ENCODE measurements at places on chromosomes 1 and 21.

- DNase-seq = peak; percentile 72
Measured at GRCh38 chr1:154998818-154999570, 3.6 kb upstream of the ZBTB7B start.

DNA sequence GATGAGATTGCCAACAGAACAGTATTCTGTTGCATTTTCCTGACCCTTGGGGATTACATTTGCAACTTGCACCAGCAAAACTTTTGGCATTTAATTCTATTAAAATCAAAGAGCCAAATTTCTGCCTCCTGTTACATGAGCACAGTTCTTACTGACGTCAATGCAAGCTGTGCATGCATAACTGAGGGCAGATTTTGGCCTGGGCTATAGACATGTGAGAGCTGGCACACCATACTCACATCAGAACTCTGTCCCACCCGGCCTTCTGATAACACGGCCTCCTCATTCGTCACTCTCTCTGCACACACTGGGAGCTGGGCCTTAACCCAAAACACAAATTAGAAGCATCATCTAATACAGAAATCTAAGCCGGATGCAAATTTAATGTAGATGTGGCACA lies 31.5 kb downstream of the PAPPA2 start:
- DNase-seq = no peak

DNA sequence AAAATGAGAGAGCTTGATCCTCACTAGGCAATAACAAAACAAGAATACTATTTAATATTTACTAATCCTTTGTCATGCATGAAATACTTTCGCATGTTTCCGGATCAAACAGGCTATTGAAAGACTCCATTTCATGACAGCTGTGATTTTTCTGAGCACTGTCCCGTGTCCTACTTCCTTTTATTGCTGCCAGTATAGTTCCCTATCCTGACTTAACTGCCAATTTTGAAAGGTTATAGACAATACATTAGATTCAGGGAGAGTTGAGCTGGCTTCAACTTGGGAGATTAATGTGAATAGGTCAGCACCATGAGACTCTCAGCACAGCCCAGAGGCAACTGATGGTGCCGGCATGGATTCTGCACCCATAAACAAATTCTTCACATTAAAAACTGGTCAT lies 225.8 kb downstream of the VAV3 start:
- no peak for DNase-seq

- peak; percentile 52 for DNase-seq
Measured at GRCh38 chr1:156383023-156383422, 14.0 kb downstream of the RHBG start.

- DNase-seq = no peak
Measured at GRCh38 chr1:109644670-109645069, 11.2 kb upstream of the GSTM4 start.
